Right kidney (tissue), 9 donors: ENCODE measurements at places on chromosomes 6 and 20.
A peak's percentile ranks its signal among the peaks of the same experiment; 100 is the strongest.

GRCh38 chr20:50655311-50655880 lies 35.9 kb downstream of the RIPOR3 start:
- DNase-seq: no peak

DNA sequence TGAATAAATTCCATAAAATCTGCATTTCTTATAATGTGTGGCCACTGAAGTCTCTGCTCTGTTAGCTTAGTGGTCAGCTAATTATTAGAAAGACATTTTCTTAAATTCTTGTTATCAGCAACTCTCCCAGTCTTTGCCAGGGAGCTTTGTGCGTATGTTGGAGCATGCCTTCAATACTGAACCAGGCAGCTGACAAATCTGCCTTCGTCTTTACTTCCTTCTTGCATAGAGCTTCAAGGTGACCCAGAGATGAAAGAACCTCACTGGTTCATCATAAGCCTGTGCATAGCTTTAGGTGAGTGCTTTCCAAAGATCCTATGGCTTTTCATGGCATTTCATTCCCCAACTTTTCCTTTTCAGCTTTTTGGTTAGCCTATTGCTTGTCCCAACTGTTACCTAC lies 43.0 kb upstream of the NELFCD start:
- DNase-seq: no peak

DNA sequence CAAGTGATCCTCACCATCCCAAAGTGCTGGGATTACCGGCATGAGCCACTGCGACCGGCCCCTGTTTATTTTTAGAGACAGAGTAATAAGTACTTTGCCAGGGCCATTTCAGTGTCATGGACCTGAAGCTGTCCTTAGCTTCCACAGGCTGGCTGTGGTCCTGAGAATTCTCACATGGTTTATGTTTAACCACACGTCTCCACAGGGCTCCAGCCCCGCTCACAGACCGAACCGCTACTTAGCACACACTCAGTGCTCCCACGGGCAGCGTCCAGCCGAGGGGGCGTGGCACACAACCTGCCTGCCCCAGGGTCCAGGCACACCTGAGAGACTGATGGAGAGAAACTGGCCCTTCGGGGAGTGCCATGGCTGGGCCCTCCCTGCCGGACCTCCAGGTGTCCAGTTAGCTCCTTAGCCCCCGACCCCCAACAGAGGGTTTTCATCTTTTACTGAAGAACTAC lies 11.7 kb downstream of the ACSS1 start:
- no peak for DNase-seq

DNA sequence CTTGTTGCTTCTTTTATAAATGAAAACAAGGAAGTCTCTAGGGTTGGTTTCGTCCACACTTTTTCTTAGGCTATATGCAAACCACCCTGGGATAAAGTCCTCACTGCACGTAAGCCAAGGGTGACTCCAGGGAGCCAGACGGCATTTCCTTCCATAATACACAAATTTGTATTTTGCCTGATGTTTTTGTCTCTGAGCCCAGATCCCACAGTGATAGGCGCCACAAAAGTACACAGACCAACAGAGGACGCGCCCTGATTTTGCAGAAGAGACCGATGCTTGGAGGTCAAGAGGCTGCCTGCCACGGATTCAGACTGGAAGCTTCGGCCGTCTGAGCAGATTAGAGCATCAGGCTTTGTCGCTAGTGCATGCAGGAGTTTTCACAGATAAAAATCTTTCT lies 22.8 kb downstream of the FOXQ1 start:
- DNase-seq: peak; percentile 20

- DNase-seq: no peak
Observed at GRCh38 chr20:8212286-8212685, 80.2 kb downstream of the PLCB1 start.

GRCh38 chr6:5155906-5156305 lies 70.8 kb downstream of the PPP1R3G start:
- DNase-seq: no peak

- DNase-seq: peak; percentile 88
Observed at GRCh38 chr6:27687154-27688013, 214.5 kb upstream of the ZNF184 start.

GRCh38 chr6:112485120-112485826 lies 138.1 kb downstream of the RFPL4B start:
- no peak for DNase-seq
